ENCODE measurements at places on chromosomes 6 and 20. TPM values are rescaled to one million over a fixed set of nuclear protein-coding genes. Genes with fewer than 3 reads are reported as not detected.

CGA gene
- not detected for total RNA-seq

PLEKHG1 gene
- 25.2 TPM for total RNA-seq

TRDN gene
- total RNA-seq, result not detected

NR2E1 gene
- total RNA-seq, result not detected

PAK5 gene
- total RNA-seq, result 0.07 TPM

GCLC gene
- total RNA-seq, result 35.0 TPM

FRK gene
- total RNA-seq, result 27.1 TPM

TENT5A gene
- 20.1 TPM for total RNA-seq

- no peak for DNase-seq
Observed at GRCh38 chr6:89242574-89243330, 25.6 kb upstream of the GABRR1 start.

DNA sequence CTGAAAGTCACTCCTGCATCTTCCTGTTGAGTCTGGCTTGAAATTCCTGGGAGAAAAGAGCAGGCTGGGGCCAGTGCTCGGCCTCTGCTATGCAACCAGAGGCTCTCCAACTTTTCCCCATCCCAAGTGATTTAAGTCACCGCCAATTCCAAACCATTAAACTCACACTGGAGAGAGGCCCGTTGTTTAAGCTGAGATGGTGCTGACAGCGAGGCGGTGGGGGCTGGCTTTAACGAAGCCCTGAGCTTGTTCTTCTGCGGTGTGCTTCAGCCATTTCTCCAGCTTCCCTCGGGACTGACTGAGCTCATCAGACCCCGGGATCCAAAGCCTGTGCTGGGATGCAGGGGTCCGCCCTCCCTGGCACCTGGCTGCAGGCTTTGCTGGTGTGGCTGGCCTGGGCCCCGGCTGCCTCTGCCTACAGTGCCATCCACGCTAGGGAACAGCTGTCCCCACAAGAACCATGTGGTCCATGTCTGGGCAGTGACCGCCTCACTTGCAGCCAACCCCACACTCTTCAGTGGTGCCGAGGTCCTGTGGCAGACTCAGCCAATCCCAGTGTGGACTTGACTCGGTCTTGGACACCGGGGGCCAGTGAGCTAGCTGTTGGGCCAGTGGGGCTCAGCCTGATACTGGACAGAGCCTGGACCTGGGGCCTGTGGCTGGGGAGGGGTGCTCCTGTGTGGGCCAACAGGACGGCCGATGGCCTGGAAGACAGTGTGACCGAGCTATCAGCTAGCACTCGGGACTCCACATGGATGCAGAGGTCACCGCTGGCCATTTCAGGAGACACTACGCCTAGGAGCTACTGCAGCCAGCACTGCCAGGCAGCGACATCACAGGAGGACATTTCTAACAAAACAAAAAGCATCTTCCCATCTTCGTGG is 21.2 kb downstream of the RAMACL start:
- DNase-seq, result no peak

GRCh38 chr20:39518654-39519053 is 556.5 kb downstream of the DHX35 start:
- DNase-seq, result no peak

- no peak for DNase-seq
Observed at GRCh38 chr20:62305149-62305764, 2.5 kb downstream of the ADRM1 start.

DNA sequence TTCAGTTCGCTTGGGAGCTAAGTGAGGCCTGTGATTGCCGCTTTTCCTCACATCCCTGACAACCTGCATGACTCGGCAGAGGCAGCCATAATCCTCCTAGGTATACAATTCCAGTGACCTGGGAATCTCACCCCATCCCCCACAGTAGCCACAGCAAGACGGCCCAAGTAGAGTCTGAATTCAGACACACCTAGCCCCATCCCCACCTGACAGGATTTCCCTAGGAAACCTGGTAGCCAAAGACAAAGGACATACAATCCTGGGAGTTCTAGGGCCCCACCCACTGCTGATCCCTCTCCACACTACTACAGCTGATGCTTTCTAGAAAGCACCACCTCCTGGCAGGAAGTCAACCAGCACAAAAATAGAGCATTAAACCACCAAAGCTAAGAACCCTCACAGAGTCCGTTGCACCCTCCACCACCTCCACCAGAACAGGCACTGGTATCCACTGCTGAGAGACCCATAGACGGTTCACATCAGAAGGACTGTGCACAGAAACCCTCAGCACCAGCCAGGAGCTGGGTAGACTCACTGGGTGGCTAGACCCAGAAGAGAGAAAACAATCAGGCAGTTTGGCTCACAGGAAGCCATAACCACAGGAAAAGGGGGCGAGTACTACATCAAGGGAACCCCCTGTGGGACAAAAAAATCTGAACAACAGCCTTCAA is 17.9 kb upstream of the RUNX2 start:
- DNase-seq, result no peak

DNA sequence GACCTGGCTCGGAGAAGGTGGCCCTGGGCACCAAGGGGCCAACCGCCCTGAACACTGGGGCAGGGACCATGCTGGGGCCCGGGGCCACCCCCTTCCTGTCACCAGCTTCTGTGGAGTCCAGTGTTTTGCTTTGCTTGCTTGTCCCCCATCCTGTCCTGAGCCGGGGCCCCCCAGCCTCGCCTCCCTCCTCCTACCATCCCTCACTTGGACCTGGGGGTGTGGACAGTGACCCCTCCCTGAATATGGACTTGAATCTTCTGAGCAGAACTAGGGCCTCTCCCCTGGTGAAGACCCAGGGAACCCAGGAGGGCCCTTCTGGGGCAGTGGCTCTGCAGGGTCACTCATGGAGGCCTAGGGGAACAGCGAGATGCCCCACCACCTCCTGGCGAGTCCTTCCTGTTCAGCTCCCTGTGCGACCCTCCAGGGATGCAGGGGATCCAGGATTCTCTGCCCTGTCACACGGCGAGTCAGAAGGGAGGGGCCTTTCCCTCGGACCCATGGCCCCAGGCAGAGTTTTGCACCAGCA is 41.6 kb downstream of the VSTM2L start:
- DNase-seq, result peak; percentile 14

DNA sequence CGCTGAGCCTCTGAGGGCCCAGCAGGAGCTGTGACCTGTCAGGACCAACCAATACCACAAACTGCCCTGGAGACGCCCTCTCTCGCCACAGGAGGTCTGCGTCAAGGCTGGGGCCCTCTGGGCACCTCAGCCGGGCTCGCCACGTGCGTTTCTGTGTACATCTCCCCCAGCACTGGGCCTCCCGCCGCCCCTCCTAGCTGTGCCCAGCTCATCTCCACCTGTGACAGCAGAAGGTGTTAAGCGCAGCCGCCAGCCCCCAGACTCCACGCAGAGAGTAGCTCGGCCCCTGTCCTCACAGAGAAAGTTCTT is 91.4 kb downstream of the TAF4 start:
- no peak for DNase-seq

GRCh38 chr6:33481192-33481591 is 26.8 kb downstream of the ZBTB9 start:
- no peak for DNase-seq

- DNase-seq, result peak; percentile 78
Observed at GRCh38 chr6:40714576-40715564, 127.7 kb upstream of the LRFN2 start.

DNA sequence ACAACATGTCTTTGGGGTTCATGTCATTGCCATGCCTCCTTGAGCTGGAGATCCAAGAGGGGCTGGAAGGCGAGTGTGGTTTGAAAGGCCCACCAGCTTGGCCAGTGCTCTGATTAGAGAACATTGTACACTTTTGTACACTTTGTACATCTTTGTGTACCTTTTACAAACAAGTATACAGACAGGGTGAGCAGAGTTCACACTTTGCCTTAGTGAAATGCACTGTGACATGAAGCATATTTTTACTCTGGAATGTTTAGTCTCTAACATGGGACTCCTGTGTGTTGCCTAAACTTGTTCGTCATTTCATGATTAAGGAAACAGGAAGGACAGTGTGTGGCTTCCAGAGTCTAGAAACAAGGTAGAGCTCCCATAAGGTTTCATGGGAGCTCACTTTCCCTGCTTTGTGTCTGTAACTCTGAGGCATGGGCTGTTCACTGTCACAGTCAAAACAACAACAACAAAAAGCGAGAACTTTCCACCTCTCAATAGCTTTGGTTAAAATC is 225.8 kb upstream of the SOX4 start:
- no peak for DNase-seq

GRCh38 chr6:22366214-22366613 is 69.4 kb upstream of the PRL start:
- no peak for DNase-seq

GRCh38 chr20:31769681-31770080 is 30.6 kb downstream of the TPX2 start:
- DNase-seq, result no peak

DNA sequence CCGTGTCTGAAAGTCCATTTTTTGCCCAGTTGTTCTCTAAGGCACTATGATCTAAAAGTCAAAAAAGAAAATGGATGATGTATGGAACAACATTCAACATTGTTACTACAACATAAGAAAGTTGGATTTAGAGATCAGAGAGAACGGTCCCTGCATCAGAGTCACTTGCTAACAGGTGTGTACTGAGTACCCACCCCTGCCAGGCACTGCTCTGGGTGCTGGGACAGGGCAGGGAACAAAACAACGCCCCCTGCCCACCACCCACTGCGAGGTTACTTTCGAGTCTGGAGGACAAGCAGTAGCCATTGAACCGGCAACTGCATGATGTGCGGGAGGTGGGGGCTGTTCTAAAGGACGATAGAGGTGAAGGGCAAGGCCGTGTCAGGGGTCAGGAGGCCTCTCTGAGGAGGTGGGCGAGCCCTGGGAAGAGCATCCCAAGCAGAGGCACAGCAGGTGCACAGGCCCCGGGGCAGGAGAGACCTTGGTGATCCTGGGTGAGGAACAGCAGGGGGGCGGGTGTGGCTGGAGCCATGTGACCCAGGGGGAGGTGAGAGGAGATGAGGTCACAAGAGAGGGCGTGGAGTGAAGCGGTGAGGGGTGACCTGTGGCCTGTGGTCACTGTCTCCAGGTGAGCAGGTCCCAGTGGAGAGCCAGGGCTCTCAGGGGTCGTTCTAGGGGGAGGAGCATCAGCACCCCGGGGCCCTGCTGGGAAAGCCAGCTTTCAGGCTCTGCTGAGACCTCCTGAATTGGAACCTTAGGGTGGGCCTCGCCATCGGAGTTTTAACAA is 197.5 kb upstream of the SULF2 start:
- DNase-seq, result no peak

GRCh38 chr6:99354983-99355382 is 5.5 kb upstream of the FAXC start:
- no peak for DNase-seq

GRCh38 chr6:168086616-168087015 is 7.6 kb upstream of the FRMD1 start:
- no peak for DNase-seq

GRCh38 chr6:128235556-128235955 is 284.8 kb downstream of the PTPRK start:
- DNase-seq, result no peak

GRCh38 chr6:156485150-156485549 is 292.0 kb upstream of the ARID1B start:
- DNase-seq, result no peak

- no peak for DNase-seq
Observed at GRCh38 chr6:93105907-93106306, 313.5 kb downstream of the EPHA7 start.

DNA sequence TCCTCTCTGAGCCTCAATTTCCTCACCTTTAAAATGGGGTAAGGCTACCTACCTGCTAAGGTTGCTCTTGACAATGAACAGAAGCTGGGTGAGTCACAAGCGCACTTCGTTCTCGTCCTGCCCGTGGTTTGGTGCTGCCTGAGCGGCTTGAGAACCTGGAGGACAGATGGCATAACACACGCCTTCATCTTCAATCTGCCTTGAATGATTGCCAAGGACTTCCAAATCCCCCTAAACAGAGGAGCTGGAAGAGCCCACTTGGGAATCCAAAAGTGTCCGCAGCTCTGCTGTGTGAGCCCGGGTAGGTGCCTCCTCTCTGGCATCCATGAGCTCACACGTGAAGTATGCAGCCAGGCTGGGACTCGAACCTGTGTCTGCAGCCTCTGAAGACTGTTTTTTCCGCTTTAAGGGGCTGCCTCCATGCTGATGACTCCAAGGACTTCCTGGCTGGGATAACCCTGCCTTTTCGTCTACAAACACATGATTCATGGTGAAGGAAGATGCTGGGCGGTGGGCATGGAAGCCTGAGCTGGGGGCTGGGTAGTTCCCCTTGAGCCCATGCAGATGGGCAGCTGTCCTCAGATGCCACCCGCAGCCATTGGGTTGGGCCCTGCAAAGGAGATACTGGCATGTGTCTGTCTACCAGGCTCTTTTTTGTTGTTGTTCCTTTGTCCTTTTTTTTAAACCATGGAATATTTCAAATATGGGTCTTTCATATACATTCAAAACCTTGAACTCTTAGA is 25.3 kb upstream of the CSNK2A1 start:
- no peak for DNase-seq
